Activated T-helper 1 cell treated with Interleukin-2 at 50 U/mL for 16 hours (primary cell): ENCODE measurements at places on chromosomes 4 and X.

- DNase-seq: no peak
Measured at GRCh38 chrX:149962859-149963757, 24.8 kb upstream of the EOLA2 start.

- no peak for DNase-seq
Measured at GRCh38 chr4:102829803-102830202, 2.5 kb upstream of the UBE2D3 start.

GRCh38 chrX:49139713-49140112 is 16.2 kb upstream of the GPKOW start:
- no peak for DNase-seq

GRCh38 chr4:77037736-77038135 is 38.1 kb downstream of the CCNI start:
- no peak for DNase-seq

GRCh38 chr4:52945326-52945898 is 83.3 kb downstream of the RASL11B start:
- DNase-seq: no peak

DNA sequence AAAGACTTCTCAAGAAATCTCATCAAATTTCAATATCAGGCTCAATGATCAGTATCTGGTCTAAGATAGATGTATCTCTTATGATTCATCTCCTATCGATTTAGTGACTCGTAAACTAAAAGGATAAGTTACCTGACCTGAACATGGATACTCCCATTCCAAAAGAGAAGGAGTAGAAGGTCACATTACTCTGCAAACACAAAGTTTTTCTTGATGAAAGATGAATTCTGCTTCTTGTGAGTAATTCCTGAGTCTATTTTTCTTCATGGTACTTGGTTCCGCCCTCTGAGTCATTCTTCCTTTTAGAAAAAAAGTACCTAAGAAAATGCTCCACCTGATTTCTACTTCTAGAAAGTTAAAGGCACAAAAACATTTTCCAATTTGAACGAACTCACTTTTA is 223.1 kb upstream of the SLIT2 start:
- no peak for DNase-seq
